ENCODE measurements at places on chromosomes 5 and 9. TPM values are rescaled to one million over a fixed set of nuclear protein-coding genes. Genes with fewer than 3 reads are reported as not detected.

The ZNF883 gene
- polyA plus RNA-seq: 3.1 TPM

The ARHGEF39 gene
- polyA plus RNA-seq: 0.77 TPM

The CNTNAP3B gene
- 0.14 TPM for polyA plus RNA-seq

The CAMK4 gene
- 5.9 TPM for polyA plus RNA-seq

The PCDHB15 gene
- 0.31 TPM for polyA plus RNA-seq

The PRLR gene
- polyA plus RNA-seq: 0.45 TPM

The PLAC8L1 gene
- polyA plus RNA-seq: not detected

The CDHR2 gene
- polyA plus RNA-seq: not detected

The CDC25C gene
- 2.4 TPM for polyA plus RNA-seq

DNA sequence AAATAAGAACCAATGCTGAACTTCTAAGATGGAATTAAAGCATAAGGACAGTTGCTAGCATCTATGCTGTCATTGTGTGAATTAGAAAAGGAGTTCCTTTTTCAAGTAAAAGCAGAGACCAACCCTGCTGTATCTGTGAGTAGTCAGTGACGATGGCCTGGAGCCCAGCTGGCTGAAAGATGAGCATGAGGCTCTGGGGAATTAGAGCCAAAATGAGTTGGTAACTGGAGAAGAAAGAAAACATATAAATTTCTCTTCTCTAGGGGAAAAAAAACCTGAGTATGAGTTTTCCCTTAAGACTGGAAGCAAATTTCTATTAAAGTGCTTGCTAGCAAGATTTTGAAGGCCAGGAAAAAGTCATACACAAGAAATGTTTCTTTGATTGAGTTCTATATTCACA lies 1.6 kb upstream of the SPZ1 start:
- no peaks in the 10 kb centered on the region for H3K4me1 ChIP-seq
- DNase-seq: peak; percentile 30
- H3K27ac ChIP-seq: no peak overlapping the region
- no peak overlapping the region for H3K4me3 ChIP-seq
- H3K36me3 ChIP-seq: no peaks in the 10 kb centered on the region

GRCh38 chr9:131831380-131832165 lies 91.7 kb upstream of the RAPGEF1 start:
- H3K4me3 ChIP-seq: no peak overlapping the region
- no peaks in the 10 kb centered on the region for H3K4me1 ChIP-seq
- no peak for DNase-seq

GRCh38 chr9:92911511-92912475 lies 34.0 kb upstream of the ZNF484 start:
- peaks cover 6% of the 10 kb centered on the region for H3K27me3 ChIP-seq
- H3K27ac ChIP-seq: no peak overlapping the region
- H3K4me1 ChIP-seq: no peaks in the 10 kb centered on the region
- H3K36me3 ChIP-seq: no peaks in the 10 kb centered on the region
- no peak for DNase-seq

- H3K27ac ChIP-seq: no peak overlapping the region
- H3K4me1 ChIP-seq: no peaks in the 10 kb centered on the region
- no peaks in the 10 kb centered on the region for H3K27me3 ChIP-seq
Observed at GRCh38 chr9:77785341-77785740, 137.2 kb upstream of the GNA14 start.

DNA sequence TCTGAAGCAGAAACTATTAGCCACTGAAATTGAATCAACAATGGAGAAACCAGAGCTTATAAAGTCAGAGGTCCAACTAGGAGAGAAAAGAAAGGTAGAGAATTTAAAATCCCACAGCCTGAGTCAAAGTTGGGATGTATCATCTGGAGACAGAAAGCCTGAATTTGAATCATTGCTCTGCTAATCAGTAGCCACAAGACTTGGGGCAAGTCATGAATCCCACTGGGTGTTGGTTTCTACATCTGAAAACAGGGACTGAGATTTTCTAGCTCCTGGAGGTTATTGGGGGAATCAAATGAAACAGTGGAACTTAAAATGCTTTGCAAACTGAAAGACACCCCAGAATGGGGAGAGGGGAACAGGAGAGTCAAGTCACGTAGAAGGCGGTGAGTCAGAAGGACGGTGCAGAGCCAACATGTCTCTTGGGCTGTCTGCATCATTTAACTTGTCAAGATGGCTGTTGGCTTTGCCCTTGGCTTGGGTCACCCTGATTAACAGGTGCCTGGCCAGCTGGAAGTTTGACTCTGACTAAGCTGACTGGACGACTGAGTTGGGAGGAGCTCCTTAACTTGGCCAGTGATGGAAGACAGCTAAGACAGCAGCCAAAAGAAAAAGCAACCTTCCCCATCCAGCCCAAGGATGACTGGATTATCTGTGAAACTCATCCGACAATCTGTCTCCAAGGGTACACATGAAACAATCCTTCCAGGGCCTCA lies 60.6 kb upstream of the ADRA1B start:
- H3K27me3 ChIP-seq: peaks cover 8% of the 10 kb centered on the region
- no peaks in the 10 kb centered on the region for H3K4me1 ChIP-seq
- no peaks in the 10 kb centered on the region for H3K36me3 ChIP-seq
- no peak overlapping the region for H3K27ac ChIP-seq
- DNase-seq: peak; percentile 81

DNA sequence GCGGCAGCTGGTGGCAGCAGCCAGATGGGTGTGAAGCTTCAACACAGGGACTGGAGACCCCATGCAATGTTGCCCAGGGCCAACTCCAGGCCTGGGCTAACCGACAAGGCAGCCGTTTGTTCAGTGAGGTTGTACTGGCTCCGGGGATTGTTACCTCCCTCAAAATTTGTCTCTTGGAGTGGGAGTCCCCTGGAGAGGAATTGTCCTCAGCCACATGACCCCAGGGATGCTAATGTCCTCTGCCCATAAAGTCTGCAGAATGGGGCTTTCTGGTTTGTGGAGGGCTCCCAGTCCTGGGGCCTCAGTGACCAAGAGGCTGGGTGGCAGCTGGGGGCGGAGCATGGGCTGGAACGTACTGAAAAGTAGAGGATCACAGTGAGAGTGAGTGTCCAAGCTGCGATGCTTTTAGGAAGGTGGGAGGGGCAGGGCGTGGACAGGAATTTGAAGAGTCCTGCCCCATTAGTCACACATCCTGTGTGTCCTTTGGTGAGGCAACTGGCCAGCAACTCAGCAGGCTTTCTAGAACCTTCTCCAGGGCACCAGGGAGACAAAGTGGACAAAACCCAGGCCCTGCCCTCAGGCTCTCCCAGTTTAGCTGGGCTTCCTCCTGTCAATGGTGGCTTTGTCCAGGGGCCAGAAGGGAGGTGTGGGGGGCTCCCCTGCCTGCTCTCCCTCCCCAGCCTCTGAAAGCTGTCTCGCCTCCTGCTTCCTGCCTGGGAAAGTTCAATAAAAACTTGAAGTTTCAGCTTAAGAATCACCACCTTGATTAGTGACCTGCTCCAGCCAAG lies 114.0 kb downstream of the NSG2 start:
- peak; percentile 3 for DNase-seq
- no peaks in the 10 kb centered on the region for H3K4me1 ChIP-seq
- no peaks in the 10 kb centered on the region for H3K27me3 ChIP-seq
- no peak overlapping the region for H3K4me3 ChIP-seq

DNA sequence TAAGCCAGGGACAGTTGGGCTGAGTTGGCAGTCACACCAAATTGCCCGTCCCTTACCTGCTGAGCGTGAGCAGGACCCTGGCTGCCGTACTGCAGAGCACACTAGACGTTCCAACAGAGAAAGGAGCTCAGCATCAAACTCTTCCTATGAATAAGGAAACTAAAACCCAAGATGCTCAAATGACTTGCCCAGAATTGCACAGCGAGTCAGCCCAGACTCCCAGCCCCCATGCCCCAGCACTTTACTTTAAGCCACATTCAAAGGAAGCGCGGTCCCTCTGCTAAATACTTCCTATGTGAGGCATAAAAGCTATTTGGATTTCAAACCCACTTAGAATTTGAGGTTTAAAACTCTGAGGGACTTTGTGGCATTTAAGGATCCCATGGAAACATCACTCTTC lies 23.9 kb downstream of the PAX5 start:
- no peak for DNase-seq
- no peak overlapping the region for H3K4me3 ChIP-seq
- H3K4me1 ChIP-seq: no peaks in the 10 kb centered on the region
- H3K36me3 ChIP-seq: no peaks in the 10 kb centered on the region
- H3K27ac ChIP-seq: no peak overlapping the region
- H3K27me3 ChIP-seq: peaks cover 15% of the 10 kb centered on the region

DNA sequence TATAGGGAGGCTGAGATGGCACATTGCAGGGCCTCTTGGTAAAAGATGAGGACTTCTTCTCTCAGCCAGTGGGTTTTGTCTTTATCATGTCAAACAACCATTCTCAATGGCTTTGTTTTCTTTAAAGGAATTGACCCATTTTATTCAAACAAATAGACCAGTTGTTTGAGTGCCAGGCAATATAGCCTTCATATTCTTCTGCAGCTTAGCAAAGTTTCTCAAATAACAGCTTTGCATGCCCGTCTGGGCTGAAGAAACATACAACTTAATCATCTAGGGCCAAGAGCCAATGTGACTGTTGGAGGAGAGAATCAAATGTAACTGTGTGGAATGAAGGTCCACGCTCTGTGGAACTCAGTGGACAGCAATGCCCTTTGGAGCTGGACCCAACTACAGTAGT lies 57.4 kb upstream of the ADRA1B start:
- no peak overlapping the region for H3K4me3 ChIP-seq
- H3K4me1 ChIP-seq: no peaks in the 10 kb centered on the region
- H3K27ac ChIP-seq: no peak overlapping the region
- DNase-seq: no peak
- no peaks in the 10 kb centered on the region for H3K36me3 ChIP-seq

GRCh38 chr9:27717991-27718390 lies 144.7 kb upstream of the C9orf72 start:
- no peaks in the 10 kb centered on the region for H3K4me1 ChIP-seq
- no peak overlapping the region for H3K27ac ChIP-seq
- H3K27me3 ChIP-seq: no peaks in the 10 kb centered on the region
- H3K36me3 ChIP-seq: no peaks in the 10 kb centered on the region
- DNase-seq: no peak
- H3K4me3 ChIP-seq: no peak overlapping the region

DNA sequence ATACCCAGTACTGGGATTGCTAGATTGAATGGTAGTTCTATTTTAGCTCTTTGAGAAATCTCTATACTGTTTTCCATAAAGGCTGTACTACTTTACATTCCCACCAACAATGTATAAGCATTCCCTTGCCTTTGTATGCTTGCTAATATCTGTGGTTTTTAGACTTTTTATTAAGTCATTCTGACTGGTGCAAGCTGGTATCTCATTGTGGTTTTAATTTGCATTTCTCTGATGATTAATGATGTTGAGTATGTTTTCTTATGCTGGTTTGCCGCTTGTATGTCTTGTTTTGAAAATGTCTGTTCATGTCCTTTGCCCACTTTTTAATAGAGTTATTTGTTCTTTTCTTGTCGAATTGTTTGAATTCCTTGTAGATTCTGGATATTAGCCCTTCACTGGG lies 512.7 kb upstream of the PAPPA start:
- DNase-seq: peak; percentile 94
- no peak overlapping the region for H3K27ac ChIP-seq
- peaks cover 16% of the 10 kb centered on the region for H3K4me1 ChIP-seq

- H3K4me1 ChIP-seq: no peaks in the 10 kb centered on the region
- no peak overlapping the region for H3K4me3 ChIP-seq
- no peaks in the 10 kb centered on the region for H3K36me3 ChIP-seq
- DNase-seq: no peak
- H3K27me3 ChIP-seq: no peaks in the 10 kb centered on the region
Observed at GRCh38 chr9:89886281-89886700, 281.5 kb downstream of the GADD45G start.

GRCh38 chr9:98627296-98627695 lies 81.4 kb downstream of the GABBR2 start:
- H3K4me1 ChIP-seq: no peaks in the 10 kb centered on the region
- H3K36me3 ChIP-seq: no peaks in the 10 kb centered on the region
- no peak overlapping the region for H3K4me3 ChIP-seq
- H3K27ac ChIP-seq: no peak overlapping the region
- peak; percentile 81 for DNase-seq

GRCh38 chr9:98024702-98025101 lies 31.8 kb upstream of the NANS start:
- H3K27me3 ChIP-seq: no peaks in the 10 kb centered on the region
- no peak overlapping the region for H3K4me3 ChIP-seq
- H3K4me1 ChIP-seq: no peaks in the 10 kb centered on the region
- DNase-seq: no peak
- H3K27ac ChIP-seq: no peak overlapping the region
- H3K36me3 ChIP-seq: peaks cover 5% of the 10 kb centered on the region

- H3K4me3 ChIP-seq: no peak overlapping the region
- no peaks in the 10 kb centered on the region for H3K36me3 ChIP-seq
- H3K27me3 ChIP-seq: peaks cover 7% of the 10 kb centered on the region
- no peak overlapping the region for H3K27ac ChIP-seq
- no peak for DNase-seq
- no peaks in the 10 kb centered on the region for H3K4me1 ChIP-seq
Observed at GRCh38 chr5:133936651-133937015, 31.8 kb downstream of the C5orf15 start.
